PC-3 (cell line): ENCODE measurements at places on chromosomes 7 and 10.

DNA sequence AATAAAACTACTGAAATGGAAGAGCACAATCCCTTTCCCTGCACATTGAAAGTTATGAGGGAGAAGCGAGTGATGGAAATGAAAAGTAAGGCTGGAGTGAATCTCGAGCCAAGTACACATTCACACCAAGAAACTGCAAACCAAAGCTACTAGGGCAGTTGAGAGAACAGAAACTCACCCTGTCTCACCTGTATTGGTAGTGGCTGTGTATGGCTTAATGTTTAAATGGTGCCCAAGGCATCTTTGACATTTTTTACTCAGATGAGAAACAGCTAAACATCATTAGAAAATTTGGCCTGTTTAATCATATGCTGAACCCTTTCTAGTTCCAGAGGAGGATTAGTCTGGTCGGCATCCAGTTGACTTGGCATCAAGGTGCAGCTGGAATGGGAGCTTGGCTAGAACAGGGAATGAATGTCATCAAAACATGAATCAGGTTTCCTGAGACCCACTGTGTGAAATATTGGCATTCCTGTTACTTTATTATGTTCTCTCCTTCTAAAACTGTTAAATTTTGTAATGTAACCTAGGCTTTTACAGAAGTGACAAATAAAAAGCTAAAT is 840.8 kb downstream of the GRM8 start:
- DNase-seq = no peak

- no peak for DNase-seq
These were observed 251.0 kb downstream of the NSUN6 start for GRCh38 chr10:18400201-18400905.

DNA sequence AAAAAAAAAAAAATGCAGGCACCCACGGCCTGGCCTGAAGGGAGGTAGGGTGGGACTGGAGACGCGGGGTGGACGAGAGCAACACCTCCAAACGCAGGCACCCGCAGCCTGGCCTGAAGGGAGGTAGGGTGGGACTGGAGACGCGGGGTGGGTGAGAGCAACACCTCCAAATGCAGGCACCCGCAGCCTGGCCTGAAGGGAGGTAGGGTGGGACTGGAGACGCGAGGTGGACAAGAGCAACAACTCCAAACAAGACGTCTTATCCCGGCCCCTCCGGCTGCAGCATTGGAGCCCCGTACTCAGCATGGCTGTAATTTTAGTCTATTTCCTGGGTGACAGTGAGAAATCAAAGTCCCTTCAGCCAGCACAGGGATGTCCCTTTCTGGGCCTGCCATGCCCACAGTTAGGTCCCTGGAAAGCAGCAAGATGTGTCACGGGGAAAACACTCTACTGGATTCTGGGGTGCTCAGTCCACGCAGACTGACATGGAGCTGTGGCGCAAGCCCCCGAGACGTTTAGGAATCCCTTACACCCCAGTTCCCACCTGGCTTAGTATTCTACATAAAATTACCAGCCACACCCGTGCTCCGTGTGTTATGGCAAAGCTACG is 119.9 kb downstream of the WDR37 start:
- DNase-seq = no peak

DNA sequence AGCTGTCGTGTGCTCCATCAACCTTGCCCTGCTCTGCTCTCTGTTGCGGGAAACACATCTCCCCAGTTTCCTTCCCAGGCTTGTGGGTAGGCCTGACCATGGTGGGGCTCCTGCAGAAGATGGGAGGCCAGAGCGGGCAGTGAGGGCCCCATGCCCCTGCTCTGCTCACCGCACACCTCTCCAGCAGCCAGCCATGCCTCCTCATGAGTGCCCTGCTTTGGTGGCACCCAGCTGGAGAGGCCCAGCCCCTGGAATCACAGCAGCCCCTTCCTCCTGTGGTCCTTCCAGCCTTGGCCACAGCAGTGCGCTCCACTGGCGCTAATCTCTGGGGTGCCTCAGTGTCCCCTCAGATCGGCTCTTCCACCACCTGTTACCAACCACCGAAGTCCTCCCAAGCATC is 4.2 kb upstream of the OPN4 start:
- DNase-seq = no peak

DNA sequence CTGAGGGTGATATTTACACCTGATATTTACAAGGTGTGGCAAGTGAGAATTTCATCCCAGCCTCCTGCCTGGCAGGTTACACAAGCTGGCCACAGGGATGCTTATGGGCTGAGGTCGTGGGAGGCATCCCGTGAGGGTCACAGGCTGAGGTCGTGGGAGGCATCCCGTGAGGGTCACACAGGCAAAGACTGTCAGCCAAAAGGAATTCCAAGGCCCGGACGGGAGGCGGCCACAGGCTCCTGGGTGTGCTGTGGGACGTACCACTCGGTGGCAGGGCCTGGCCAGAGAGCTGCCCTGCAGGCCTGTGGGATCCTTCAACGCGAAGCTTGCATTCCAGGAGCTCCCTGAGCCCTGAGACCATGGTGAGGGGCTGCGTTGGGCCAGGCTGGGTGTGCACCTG is 460.6 kb downstream of the DNAJB6 start:
- no peak for DNase-seq

- DNase-seq = no peak
These were observed 7.3 kb upstream of the FEZF1 start for GRCh38 chr7:122311734-122312450.

DNA sequence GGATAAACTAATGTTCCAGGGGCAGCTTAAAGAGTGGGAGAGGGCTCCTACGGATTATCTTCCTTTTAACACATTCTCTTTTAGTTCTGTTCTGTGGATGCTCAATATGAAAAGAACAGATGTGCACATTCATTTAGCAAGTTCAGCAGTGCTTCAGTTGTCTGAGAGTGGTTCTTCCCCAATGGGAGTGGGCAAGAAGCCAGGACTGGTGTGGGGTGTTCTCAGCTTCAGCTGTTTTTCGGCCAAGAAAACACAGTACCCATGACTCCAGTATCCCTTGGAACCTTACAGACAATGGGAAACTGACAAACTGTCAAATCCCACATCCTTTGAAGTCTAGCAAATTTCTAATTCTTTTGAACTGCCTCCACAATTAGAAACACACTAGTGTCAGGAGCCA is 71.5 kb upstream of the LRRC17 start:
- DNase-seq = no peak

GRCh38 chr10:27997865-27998177 is 1.1 kb downstream of the ODAD2 start:
- DNase-seq = no peak

DNA sequence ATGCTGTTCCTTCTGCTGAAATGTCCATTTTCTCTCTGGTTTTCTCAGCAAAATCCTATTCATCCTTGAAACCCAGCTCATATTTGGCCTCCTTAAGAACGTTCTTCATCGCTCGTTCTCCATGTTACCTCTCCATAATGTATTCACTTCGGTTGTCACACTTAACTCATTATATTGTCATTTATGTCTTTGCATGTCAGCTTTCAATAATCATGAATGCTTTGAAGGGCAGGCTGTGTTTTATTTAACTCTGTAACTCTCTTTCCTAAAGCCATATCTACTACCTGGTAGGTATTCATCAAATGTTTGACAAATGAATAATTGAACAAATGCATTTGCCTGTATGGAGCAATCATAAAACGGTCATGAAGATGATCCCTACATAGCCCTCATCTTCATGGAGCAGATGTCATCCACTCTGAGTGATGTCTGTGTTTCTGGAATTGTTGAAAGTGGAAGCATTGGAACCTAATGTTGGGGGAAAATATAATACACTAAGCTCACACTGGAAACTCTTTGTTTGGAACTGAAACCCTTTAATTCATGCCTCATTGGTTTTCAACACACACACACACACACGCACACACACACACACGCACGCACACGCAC is 303.4 kb downstream of the PLXNA4 start:
- no peak for DNase-seq

DNA sequence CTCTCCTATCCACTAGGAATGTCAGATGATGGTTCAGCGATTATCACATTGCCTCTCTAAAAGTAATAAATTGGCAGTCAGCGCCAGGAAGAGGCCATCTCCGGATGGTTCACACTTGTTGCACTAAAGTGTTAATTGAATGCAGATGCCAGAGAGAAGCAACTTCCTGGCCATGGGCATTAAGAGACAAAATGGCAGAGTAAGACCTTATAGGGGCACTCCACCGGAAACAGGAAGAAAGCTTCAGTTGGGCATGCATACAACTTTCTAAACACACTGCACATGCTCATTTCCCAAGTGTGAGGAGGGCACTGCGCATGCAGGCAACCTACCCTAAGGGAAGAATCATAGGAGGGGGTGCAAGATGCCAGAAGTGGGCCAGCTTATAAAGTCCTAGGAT is 71.7 kb upstream of the AUTS2 start:
- DNase-seq = no peak

GRCh38 chr10:18204039-18204835 is 64.0 kb downstream of the CACNB2 start:
- DNase-seq = no peak
